Activated T-helper 1 cell treated with anti-CD3 and anti-CD28 coated beads, Interleukin-2, amount 50 U/mL, for 16 hours (primary cell): ENCODE measurements at places on chromosomes 1 and 21.

DNA sequence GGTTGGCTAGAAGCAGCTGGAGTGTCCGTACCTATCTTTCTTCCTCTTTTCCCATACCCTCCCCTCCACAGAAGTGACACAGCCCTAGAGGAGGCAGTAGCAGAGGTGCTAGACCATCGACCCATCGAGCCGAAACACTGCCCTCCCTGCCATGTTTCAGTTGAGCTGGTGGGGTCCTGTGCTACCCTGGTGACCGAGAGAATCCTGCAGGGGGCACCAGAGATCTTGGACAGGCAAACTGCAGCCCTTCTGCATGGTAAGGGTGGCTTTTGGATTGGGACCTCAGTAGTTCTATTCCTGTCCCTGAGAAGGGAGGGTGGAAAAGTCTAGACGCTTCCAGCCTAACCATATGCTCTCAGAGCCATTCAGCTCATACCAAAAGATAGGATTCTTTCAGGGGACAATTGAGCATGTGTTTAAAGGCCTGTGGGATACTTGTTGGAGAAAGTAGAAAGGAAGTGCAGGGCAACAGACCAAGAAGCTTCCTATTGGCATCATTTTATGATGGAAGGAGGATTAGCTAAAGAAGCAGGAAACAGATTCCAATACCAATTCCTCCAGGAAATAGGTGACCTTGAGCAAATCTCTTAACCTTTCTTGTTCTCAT, 11.7 kb upstream of the BNIPL start:
- peak; percentile 76 for DNase-seq

DNA sequence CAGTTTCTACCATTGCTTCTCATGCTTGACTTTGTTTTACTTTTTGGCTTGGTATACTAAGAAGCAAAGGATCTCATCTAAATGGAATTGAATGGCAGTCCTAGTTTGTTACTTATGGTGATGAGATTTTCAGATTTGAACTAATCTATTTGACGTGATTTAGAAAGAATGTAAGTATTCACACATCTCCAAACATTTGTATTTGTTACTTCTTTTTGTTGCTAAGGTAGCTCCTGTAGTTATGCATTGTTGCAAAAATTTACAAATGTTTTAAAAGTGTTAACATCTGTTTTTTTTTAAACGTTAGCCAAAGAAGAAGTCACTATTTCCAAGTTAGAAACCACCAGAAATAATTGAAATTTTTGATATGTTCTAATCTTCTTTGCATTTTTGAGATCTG, 222.5 kb downstream of the RPS6KC1 start:
- no peak for DNase-seq

DNA sequence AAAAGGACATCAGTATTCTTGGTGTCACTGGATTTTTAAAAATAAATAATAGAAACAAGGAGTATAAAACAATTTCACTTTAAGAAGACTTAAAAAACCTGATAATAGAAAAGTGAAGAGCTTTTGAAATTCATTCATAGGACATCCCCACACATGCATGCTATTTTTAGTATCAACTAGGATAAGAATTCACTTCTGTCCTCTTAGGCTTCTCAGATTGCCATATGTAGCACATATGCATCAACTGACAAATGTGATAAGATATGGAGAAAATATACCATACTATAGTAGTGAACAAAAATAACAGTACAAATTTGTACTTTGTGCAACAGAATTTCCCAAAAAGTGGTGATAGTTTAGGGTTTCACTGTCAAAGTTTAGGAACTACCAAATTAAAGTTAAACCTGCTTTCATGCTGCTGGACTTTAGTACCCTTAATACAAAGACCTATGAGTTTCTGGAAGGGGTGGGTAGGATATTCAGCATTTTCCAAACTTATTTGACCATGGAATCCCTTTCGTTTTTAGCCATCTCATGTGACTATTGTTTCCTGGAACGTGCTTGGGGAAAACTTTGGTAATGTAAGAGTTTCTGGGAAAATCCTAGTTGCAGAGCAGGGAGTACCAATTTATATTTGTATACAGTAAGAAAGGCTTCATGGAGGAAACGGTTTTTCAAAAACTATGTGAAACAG, 19.8 kb downstream of the RPRD2 start:
- DNase-seq = no peak

DNA sequence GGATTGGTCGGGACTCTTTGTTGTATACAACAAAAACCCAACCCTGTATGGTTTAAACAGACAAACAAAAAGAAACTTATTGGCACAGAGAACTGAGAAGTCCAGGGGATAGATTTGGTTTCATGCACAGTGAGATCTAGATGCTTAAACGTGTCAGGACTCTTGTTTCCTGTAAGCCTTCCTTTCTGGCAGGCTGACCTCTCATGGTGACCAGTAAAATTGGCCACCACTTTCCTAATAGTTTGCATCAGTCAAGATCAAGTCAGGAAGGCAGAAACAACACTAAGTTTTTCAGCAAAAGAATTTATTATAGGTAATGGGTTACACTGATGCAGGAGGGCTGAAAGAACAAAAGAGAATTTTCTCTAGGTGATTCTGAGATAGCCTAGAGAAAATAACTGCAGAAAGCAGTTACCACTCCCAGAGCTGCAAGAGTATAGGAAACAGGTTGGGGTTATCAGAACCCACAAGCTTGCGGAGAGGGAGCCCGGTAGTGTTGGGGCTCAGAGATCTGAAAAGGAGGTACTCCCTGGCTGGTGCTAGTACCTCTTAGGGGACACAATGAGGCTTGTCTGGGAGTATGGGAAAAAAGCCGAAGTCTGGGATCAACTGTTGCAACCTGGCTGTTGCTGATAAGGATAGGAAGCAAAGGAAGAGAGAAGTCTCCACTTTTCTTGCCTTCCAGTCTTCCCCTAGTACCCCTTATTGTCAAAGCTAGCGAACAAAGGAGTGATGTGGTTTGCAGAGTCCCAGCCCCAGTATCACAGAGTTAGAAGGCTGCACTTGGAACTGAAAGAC, 21.4 kb downstream of the CITED4 start:
- DNase-seq = no peak

- DNase-seq = no peak
Measured at GRCh38 chr1:229862017-229862774, 204.8 kb upstream of the GALNT2 start.

GRCh38 chr1:1165485-1165884, 8.2 kb upstream of the TTLL10 start:
- no peak for DNase-seq

DNA sequence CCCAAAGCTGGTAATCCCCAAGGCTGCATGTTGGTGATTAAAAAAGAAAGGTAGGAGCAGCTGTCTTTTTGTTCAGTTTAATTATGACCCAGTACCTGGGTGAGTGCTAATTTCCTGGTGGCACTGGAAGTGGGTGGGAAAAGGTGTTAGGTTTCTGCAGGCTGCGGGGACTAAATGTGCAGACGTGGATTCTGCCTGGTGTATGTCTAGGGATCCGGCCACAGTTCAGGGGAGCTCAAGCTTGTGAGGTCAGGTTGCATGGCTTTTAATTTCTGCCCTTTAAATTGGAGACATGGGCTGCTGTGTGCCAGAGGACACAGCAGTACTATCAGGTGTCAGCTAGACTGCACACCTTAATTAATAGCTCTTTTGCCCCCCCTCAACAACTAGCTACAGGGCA, 20.3 kb upstream of the TBX19 start:
- DNase-seq = no peak

DNA sequence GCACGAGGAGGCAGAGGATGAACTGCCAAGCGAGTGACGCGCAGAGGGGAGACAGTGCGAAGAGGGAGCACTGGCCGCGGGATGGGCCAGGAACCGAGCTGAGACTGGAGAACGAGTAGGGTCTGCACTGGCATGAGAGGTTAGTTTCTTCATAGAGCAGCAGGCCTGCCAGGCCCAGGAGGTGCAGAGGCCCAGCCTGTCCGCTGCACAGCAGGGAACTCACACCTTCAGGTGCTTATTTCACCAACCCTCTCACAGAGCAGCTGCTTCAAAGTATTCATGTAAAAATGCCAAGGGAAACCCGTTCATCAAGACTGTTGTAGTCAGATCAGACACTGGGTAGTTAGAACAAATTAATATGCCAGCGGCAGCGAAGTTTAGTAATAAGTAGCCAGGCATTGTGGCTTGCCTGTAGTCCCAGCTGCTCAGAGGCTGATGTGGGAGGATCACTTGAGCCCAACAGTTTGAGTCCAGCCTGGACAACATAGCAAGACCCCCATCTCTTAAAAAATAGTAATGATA, 144.5 kb downstream of the SLC45A1 start:
- no peak for DNase-seq

- DNase-seq = no peak
Measured at GRCh38 chr1:226679262-226679661, 59.8 kb downstream of the ITPKB start.

- DNase-seq = no peak
Measured at GRCh38 chr1:226863446-226863845, 7.0 kb upstream of the PSEN2 start.

DNA sequence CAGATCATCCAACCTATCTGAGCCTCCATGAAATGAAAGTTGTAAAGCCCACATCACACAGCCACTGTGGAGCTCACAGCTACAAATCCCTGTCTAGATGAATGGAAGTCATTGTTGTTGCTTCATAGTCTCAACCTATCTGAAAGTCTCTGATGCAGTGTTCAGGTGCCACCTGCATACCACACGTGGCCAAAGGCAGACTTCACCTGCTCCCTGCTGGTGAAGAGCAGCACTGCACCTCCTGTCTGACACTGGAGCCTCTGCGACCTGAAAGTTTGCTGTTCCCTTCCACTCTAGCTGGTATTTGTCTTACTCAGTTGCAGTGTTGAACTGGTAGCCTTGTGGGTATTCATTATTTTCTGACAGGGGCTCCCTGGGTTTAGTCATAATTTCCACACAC, 18.4 kb downstream of the LORICRIN start:
- DNase-seq = no peak

GRCh38 chr1:10713614-10714013, 82.8 kb downstream of the CASZ1 start:
- DNase-seq = no peak

- no peak for DNase-seq
Measured at GRCh38 chr1:30286241-30286987, 437.0 kb downstream of the MATN1 start.

- no peak for DNase-seq
Measured at GRCh38 chr1:85584923-85585322, 4.4 kb downstream of the CCN1 start.

- no peak for DNase-seq
Measured at GRCh38 chr21:36873513-36873912, 93.0 kb downstream of the HLCS start.
